Activated CD4-positive, CD25-positive, alpha-beta regulatory T cell (primary cell): ENCODE measurements at places on chromosomes 1 and 21.

DNA sequence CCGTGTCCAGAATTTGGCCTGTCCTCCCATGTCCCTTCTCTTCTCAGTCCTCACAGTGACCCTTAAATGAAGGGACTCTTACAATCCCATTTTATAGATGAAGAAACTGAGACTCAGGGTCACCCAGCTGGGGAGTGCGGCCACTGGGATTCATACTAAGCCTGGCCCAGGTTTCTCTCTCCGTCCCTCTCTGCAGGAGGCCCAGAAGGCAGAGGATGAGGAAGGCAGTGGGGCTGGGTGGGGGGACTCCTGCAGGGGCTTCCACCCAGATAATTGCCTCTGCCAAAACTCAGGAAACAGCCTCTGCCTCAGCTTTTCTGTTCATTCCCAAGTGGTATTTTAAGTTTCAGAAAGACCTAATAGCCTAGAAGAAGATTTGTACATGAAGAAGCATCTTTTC, 299.8 kb downstream of the MATN1 start:
- no peak for DNase-seq

DNA sequence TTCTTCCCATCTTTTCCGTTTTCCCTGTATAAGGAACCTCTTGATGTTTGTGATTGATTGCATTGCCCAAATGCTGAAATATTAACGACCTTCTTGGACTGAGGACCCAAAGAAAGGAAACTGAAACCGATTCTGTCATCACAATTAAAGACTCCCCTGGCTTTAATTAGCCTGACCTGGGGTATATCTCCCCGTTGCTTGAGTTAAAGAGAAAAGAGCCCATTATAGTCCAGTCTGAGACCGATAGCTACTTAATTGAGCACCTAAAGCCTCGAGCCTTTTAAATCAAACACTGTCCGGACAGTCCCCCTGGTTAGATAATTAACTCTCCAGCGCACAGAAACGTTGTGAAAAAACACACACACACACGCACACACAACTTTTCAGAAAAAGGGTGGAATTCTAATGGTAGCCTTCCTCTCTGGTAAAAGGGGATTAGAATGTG, 8.0 kb downstream of the LMO4 start:
- DNase-seq = no peak

DNA sequence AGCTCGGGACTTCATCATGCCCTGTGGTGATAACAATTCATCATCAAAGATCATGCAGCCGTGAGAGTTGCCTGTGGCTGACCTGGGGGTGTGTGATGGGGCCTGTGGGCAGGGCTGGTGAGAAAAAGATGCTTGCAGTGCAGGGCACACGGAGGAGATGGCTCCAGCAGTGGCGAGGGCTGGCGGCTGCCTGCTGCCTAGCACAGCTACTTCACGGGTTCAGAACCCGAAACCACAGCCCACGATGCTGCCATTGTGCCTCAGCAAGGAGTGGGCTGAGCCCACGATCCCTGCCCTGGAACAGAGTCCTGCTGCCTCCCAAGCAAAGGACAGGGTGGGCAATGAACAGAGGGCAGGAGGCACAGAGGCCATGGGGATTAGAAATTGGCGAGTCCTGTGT, 631 bp upstream of the KRTAP10-9 start:
- DNase-seq = no peak

DNA sequence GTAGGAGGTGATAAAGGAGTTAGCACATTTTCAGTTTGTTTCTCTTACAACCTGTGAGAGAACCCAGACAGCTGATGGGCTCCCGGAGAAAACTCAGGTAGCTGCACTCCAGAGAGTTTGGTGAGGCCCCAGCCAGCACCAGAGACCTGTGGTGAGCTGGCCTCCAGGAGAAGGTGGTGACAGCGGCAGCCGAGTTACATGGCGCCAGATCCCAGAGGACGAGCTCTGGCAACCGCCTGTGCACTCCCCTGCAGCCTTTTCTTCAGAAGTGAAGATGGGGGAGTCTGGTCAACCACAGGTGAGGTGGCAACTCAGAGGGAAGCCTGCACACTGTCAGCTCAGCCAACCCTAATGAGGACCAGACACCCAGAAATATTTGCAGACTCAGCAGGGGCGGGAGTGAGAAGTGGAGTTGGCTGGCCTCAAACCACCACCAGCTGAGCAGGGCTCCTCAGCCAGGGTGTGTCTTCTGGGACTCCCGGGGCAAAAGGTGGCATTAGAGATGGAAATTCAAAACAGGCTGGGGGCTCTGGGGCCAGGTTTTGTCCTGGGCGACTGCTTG, 209.7 kb downstream of the SETD4 start:
- DNase-seq = no peak

- DNase-seq = no peak
Measured at GRCh38 chr1:20124456-20125057, 5.2 kb upstream of the PLA2G2D start.

GRCh38 chr1:162006081-162006480, 17.6 kb downstream of the OLFML2B start:
- DNase-seq = no peak

DNA sequence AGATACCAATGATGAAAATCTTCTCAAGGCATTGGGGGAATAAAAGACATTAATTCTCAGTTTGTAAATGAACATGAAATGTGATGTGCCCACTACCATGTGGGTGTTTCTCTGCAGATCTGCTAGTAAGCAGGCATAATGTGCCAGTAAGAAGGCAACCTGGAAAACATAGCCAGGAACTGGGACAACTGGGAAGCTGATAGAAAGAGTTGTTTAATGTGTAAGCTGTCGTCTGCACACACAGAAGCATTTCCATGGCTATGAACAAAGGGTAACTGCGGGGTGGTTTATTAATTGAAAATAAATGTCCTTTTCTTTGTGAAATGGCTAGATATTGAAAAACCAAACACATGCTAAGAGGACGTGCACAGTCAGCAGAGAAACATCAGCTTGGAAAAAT, 52.0 kb downstream of the ZC3H11B start:
- DNase-seq = no peak

GRCh38 chr21:35136586-35137219, 87.6 kb upstream of the RUNX1 start:
- DNase-seq = no peak

DNA sequence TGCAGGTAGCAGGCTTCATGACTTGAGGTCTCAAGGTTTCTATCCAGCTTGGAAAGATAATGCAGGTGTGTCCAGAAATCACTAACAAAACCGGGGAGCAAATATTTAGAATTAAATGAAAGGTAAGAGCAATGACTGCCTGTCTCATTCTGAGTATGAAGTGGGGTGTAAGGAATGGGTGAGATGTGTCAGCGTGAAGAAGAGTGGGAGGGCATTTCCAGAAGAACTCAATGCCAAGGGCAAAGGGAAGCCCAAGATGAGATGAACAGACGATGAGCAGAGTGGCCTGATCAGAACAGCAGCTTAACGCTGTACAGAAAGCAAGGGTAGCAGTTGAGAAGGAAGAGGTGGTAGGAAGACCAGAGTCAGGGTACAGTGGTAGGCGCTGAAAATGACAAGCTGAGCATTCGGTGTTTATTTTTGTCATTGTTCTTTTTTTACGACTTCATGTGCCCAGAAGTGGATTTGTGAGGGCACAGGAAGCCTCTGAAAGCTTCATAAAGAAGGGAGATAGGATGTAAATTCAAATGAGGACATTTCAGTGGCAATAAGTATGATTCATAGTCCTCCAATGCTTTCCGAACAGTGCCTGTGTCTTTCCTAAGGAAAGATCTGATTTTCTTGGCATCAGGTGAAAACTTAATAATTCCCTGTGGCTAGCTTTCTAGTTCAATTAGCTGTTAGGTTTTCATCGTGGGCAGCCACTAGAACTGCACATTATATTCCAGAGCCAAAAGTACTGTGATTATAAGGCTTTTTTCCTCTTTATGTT, 190.5 kb downstream of the APP start:
- DNase-seq = no peak

DNA sequence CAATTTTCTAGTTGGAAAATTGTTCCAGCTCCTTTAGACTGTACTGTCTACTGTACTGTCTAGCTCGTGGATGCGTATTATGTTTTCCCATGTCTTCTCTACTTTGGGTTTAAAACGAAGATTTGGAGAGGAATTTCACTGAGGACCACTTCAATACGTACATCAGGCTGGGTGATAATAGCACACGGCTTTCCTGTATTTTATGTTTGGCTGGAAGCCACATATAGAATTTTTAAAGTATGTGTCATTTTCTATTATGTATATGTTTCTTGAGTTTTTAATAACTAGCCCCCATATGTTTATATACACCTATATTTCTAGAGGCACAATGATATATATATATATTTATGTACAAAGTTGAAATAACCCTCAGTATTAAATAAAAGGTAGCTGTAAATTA, 226.4 kb downstream of the GREM2 start:
- DNase-seq = no peak

- DNase-seq = no peak
Measured at GRCh38 chr1:244548558-244549115, 87.6 kb downstream of the CATSPERE start.

- no peak for DNase-seq
Measured at GRCh38 chr21:23684431-23684830, 1922.8 kb downstream of the MRPL39 start.

GRCh38 chr1:11733306-11733705, 2.6 kb upstream of the AGTRAP start:
- DNase-seq = no peak

DNA sequence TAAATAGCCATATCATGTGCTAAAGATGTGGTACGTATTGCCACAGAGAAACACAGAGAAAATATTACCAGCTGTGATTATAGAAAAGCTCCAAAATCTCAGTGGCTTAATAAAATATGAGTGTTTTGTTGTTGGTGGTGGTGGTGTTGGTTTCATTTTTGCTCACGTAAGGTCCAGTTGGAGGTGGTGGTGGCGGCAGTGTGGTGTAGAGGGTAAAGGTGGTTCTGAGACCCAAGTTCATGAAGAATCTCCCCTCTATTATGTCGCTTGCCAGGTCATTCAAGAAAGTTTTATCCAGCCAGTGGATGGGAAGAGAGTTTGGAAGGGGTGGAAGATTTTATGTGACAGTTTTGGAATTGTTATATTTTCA, 217.6 kb upstream of the SAMSN1 start:
- no peak for DNase-seq

- no peak for DNase-seq
Measured at GRCh38 chr1:207619871-207620542, 24.9 kb upstream of the CR1L start.

- no peak for DNase-seq
Measured at GRCh38 chr1:229296541-229296941, 25.6 kb downstream of the RAB4A start.

GRCh38 chr1:76210160-76210559, 135.6 kb downstream of the ST6GALNAC3 start:
- DNase-seq = no peak

DNA sequence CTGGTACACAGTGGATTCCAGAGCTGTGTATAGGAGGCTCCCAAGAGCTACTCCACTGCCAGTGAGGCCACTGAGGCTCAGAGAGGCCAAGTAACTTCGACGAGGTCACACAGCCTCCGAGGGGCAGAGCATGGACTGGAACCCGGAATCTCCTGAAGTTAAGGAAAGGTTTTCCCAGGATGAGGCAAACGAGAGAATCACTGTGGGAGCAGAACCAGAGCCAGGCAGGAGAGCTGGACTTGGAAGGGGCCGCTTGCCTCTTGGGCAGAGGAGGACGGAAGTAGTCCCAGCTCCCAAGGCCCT, 52.0 kb downstream of the GLIS1 start:
- DNase-seq = no peak

- DNase-seq = no peak
Measured at GRCh38 chr1:11130406-11130805, 30.7 kb upstream of the EXOSC10 start.

DNA sequence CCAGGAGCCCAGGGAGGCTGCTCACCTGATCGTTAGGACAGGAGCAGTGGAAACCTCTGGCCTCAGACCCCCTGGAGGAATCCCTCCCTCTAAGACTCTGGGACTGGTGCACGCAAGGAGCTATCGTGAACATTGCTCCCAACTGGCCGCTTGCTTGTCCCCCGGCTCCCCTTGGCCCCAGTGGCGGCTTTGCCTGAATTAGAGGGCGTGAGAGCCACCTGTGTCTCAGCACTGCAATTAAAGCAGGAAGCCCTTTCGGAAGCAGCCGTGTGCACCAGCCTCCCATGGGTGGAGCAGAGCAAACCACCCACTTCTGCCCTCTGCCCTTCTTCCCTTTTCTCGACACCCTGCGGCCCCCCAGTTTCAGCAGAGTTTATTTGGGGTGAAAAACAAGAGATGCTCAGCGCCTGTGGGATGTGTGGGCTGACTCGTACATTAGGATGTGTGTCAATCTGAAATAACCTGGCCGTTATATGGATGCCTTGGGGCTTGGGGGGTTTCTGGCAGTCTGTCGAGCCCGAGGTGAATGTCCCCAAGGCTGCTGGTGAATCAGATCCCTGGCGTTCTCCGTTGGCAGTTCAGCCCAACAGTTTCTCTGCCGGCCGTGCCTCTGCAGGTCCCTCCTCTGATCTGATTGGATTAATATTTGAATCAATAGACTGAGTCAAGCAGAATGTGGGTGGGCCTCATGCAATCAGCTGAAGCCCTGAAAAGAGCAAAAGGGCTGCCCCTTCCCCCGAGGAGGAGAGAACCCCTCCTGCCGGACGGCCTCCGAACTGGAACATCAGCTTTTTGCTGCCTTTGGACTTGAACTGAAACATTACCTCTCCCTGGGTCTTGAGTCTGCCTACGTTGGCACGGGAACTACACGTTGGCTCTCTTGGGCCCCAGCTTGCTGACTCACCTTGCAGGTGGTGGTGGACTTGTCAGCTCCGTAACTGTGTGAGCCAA, 7.3 kb upstream of the UMODL1 start:
- no peak for DNase-seq

DNA sequence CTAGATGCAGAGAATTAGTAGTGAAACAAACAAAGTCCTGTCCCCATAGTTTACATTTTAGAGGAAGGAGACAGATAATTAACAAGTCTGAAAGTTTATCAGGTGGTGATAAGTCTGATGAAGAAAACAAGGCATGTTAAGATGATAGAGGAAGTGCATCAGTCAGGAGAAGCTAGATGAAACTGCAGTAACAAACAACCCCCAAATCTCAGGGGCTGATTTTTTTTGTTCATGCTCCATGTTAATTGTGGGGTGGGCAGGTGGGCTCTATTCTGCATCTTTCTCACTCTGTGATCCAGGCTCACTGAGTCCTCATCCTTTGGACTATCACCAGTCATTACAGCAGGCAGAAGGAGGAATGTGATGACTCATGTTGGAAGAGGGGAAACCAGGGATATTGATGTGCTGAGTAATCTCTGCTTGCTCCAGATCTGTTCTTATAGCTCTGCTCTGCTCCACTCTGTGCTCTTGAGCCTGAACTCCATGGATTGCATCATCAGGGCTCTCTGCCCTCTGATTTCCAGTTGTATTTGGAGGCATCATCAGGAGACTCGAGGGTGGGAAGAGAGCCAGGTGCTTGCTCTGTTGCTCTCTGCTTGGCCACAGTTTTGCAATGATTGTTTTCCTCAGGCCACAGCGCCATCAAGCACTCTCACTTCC, 166.9 kb downstream of the IER5 start:
- no peak for DNase-seq

DNA sequence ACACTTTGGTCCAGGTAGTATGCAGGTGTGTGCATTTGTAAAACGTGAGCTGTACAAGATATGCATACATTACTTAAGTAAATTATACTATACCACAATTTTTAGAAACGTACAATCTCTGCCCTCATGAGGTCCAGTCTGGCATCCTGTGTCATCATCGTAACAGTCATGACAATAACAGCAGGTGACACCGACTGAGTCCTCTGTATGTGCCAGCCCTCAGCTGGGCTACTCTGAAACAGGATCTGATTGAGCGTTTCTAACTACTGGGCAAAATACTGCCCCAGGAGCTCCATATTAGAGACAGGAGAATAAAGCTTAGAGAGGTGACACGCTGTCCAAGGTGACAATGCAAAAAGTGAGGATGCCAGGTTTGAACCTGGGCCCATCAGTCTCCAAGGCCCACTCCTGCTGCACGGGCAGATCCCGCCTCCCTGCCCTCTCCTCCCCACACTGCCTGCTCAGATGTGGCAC, 47.2 kb upstream of the ECE1 start:
- DNase-seq = no peak
